GM12878 (cell line): ENCODE measurements at places on chromosomes 12 and 14.
A peak's percentile ranks its signal among the peaks of the same experiment; 100 is the strongest.

DNA sequence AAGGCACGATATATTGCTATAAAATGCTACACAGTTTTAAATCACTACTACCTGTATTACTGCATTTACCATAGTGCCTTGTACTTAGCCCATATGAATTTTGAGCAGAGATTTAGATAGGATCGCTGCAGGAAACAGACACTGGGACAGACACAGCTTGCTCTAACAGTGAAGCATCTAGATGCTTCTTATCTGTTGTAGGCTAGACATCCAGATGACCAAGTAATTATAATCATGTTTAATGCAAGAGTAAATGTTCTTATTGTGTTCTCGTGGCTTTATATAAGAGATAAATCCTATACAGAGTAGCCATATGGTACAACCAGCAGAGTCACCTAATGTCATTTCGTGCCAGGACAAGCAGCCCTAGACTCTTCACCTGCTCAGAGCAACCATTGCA, 92.8 kb downstream of the ASCL1 start:
- DNase-seq: no peak

- peak; percentile 65 for DNase-seq
Measured at GRCh38 chr14:23094666-23095195, at the start of gene ACIN1. TSS of gene ACIN1 (minus strand) at chr14:23095136. CDS start at chr14:23095112, 24 bp downstream.

GRCh38 chr14:83416476-83416875, 1882.8 kb upstream of the SEL1L start:
- no peak for DNase-seq

DNA sequence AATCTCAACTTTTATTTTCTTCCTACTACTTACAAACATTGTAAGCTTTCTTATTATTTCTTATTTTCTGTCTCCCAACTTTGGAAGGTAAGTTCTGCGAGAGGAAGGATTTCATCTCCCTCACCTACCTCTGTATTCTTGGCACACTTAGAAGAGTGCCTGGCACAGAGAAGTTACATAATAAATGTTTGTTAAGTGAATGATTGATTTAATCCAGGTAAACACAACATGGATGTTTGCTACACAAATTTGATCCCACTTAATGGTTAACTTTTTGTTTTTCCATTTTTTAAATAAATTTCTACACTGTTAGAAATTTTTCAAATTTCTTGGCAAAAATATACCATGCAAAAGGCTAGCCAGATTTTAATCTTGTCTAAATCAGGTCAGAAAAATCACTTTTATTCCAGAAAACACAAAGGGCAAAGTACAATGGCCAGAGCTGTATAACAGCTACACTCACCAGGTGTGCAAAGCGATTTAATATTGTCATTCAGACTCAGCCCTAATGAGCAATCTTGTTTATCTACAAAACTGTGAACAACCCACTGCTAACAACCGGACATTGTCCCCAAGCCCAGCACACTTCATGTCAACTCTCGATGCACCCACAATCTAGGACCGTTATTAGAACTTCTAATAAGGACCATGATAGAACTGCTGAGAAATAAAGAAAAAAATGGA, 222.1 kb upstream of the EEA1 start:
- no peak for DNase-seq

DNA sequence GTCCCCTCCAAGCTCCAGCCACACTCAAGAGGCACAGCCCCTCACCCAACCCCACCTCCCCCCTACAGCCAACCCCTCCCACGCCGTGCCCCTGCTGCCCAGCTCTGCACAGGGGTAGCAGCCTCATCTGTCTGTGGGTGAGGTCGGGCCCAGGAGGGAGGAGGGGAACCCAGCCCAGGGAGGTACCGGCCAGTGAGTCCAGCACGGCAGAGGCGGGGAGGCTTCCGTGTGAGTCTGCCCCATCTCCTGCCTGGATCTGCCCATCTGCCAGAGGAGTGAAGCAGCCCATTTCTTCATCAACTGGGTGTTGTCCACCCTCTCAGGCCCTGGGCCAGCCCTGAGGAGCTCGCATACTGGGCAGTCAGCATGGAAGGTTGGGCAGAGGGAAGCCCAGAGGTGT, 54.2 kb downstream of the CCNK start:
- no peak for DNase-seq

GRCh38 chr12:51863363-51863932, 14.9 kb upstream of the FIGNL2 start:
- DNase-seq: no peak

GRCh38 chr12:88308825-88309224, 166.7 kb downstream of the TMTC3 start:
- no peak for DNase-seq

- no peak for DNase-seq
Measured at GRCh38 chr14:49420201-49420600, 166.0 kb downstream of the RPS29 start.

DNA sequence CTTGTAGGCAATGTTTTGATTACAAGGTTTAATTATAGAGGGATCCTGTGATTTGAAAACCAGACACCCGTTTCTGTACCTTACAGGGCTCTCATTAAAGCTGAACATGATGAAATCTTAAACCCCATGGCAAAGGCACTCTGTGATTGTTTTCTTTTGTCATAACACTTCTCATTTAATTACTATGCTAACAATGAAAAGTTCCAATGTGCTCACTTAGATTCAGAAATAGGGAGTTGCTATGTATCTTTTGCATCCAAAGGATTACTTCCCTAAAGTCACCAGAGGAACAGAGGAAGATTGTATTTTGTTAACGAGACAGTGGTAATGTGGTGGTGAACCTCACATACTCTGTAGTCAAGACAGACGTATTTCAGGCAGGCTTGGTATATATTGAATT, 81.5 kb upstream of the MYF6 start:
- no peak for DNase-seq

DNA sequence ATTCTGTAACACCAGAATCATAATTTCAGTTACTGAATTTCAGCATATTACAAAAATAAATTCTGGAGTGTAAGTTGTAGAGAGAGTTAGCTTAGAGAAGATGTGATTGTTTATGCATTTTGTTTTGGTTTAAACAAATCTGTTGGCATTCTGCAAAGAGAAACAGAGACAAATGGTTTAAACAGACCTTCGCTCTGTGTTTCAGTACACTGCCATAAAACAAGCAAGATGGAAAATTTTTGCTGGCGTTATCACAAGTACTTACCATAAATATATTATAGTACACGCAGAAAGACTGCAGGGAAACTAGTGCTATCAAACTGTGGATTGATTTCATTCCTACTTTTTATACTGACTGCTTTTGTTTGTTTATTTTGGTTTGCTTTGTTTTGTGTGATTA, 850.3 kb upstream of the FOXG1 start:
- no peak for DNase-seq

DNA sequence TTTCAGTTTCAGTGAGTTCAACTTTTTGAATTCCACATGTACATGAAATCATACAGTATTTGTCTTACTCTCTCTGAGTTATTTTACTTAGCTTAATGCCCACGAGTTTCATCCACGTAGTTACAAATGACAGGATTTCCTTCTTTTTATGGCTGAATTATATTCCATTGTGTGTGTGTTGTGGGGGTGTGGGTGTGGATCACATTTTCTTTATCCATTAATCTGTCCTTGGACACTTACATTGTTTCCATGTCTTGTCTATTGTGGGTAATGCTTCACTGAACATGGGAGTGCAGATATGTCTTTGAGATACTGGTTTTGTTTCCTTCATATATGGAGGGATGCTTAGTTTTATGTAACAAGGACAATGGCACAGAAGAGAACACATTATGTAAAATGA, 63.5 kb upstream of the TMTC1 start:
- no peak for DNase-seq

- DNase-seq: no peak
Measured at GRCh38 chr12:113877607-113878006, 88.5 kb downstream of the RBM19 start.

DNA sequence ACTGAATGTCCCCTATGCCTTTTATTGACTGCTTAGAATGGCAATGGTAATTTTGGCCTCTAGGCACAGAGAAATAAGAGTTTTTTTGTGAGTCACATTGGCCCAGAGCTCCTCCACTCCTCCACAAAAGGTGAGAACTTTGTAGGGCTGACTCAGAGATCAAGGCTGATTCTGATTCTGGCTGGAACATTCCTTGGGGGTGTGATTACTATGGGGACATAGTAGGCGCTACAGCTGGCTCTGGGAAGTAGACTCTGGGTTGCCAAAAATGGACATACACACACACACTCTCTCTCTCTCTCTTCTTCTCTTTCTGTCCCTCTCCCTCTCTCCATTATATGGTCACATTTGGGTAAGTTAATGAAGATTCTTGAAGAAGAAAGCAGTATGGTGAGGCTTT, 174.6 kb upstream of the DDHD1 start:
- DNase-seq: no peak

GRCh38 chr14:104797115-104798044, 1.8 kb upstream of the AKT1 start:
- no peak for DNase-seq

DNA sequence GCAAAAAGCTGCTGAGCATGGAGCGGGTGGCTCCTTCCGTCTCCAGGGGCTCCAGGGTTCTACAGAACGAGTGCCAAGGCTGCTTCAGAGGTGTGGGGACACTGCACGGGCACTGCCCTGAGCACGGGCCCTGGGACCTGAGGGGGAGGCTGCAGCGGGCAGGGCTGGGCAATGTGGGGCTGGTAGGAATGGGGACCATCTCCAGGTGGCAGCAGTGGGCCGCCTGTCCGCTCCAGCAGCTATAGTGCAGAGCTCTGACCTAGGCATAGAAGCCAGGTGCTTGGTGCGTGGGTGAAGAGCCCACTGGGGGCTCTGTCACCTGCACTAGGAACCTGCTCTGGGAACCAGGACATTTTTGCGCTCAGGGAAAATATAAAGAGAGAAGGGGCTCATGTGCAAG, 22.3 kb downstream of the HDAC7 start:
- DNase-seq: no peak

GRCh38 chr14:93977790-93978581, 1.6 kb upstream of the ASB2 start:
- DNase-seq: peak; percentile 74

GRCh38 chr14:44756554-44756953, 205.2 kb downstream of the KLHL28 start:
- DNase-seq: no peak

DNA sequence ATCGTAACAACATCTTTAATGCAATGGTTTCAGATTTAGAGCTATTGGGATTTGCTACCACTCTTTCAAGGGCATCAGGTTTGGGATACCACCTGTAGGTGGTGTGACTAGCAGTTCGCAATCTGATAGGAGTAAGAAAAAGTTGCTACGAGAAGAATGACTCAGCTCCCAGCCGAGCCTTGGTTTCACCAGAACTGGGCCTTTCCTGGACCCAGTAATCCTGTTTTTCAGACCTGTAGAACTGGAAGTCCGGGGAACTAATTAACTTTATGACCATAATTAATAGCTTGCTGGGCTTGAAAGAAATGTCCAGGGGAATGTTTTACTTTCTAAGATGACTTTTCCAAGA, 770 bp downstream of the ABHD4 start:
- no peak for DNase-seq

DNA sequence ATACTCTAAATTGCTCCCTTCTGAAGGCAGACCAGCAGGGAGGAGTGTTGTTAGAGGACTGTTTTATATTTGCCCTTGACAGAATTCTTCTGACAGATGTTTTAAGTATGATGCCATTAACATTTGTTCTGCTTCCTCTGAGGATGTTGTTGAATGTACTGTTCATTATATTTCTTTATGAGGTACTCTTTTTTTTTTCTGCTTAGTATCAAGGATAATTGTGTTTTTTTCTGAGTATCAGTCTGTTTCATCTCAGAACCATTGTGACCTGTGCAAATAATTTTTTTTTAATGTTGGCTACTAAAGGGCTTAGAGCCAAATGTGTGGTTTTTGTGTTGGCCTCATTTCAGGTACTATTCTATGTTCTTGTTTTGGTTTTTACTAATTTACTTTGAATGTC, 10.6 kb downstream of the METAP2 start:
- no peak for DNase-seq

GRCh38 chr12:47021298-47021697, 58.1 kb upstream of the PCED1B start:
- peak; percentile 11 for DNase-seq

DNA sequence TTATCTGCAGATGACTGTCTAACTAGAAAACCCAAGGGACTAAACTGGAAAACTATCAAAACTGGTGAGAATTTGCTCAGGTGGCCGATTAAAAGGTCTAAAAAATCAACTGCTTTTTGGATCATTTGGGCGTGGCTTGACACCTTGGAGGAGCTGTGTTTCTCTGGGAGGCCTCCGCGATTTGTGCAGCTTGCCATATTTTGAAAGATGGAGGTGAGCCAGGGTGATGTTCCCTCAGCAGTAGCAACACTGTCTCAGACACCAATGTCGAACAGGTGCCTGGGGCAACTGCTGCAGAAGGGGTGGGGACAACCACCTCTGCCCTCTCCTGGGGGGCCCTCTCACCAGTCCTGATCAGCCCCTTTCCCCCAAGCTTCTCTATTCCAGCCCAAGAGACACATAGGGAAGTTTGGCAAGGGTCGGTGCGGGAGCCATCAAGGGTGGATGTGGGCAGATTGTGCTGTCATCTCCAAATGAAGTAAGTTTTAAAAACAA, 3.8 kb downstream of the CCDC177 start:
- no peak for DNase-seq

GRCh38 chr14:94816113-94816512, 46.2 kb upstream of the GSC start:
- no peak for DNase-seq

DNA sequence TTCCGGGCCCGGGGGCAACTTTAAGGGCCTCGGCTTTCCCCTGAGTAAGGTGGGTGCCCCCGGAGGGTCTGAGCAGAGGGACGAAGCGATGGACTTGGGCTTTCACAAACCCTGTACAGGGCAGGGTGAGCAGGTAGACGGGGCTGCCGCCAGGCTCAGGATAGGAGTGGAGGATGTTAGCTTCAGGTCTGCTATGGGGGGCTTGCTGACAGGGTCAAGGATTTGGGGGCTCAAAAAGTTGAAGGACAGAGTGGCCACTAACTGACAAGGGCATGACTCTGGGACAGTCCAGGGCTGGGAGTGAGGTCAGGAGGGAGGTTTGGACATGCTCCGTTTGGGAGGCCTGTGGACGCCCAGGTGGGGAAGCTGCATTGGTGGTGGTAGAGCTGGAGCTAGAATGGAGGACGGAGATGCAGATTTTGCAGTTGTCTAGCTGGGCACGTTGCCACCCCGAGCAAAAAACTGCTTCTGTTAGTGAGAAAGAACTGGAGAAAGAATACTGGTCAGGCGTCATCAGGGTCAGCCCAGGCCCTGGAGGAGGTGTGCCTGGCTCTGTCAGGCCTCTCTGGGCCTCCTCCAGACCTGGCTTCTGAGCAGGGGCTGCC, 113.3 kb downstream of the ADGRD1 start:
- DNase-seq: no peak
